ENCODE measurements at places on chromosomes 7 and 10.

DNA sequence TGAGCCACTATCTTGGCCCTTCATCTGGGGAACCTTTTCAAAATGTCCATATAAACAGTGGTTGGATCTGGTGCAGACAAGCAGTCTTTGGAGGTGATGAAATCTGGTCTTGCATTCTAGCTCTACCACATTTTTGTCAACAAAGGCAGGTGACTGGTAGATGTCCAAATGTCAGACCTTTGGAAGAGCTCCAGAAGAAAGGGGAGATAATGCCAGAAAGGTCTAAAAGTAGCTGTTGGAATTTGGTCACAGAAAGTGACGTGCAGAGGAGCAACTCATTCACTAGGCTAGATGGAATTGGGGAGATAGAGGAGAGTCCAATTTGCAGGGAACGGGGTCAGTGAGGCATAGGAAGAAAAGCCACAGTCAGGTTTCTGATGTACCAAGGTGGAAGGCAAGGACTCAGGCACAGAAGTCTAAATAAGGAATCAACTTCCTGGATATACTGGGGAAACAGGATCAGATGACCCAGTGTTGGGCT is 36.4 kb upstream of the WAC start:
- H3K4me3 ChIP-seq = no peak overlapping the region
- DNase-seq = no peak
- no peaks in the 10 kb centered on the region for H3K27me3 ChIP-seq
- no peaks in the 10 kb centered on the region for H3K4me1 ChIP-seq
- H3K36me3 ChIP-seq = no peaks in the 10 kb centered on the region
- no peak overlapping the region for H3K27ac ChIP-seq

DNA sequence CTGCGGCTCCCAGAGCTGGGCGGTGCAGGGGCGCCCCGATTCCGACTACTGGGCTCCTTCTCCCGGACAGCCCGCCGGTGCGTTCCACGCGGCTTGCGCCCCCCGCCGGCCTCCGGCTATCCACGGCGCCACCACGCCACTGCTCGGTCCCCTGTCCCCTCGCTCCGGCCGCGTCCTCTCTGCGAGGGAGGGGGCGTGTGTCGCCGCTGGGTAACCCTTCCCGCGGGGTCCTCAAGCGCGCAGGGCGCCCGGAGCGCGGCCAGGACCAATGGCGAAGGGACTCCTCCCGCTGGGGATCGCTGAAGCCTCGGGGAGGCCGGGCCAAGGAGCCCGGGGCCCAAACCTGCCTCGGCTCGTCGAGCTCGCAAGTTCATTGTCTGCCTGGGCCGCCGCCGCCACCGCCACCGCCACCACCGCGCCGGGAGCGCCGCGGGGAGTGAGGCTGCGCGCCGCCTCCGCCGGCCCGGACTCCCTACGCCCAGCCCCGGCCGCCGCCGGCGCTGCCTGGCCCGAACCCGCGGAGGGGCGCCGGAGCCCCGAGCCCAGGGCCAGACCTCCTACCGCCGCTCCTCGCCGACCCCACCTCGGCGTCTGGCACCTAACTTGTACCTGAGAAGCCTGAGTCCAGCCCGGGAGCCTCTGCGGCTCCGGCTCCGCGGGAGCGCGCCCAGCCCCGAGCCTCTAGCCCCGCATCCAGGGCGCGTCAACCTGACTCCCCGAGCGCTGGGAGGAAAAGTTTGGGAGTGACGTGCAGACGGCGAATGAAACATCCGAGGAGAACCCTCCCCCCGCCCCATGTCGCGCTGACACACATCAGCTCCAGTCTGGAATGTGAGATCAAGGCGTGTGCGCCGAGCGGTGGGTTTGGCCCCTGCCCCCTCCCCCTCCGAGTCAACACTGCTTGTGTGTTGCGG is at the start of gene CHST15:
Gene CHST15 (minus strand): TSS at position 739 of the 914 bp plus-strand sequence. CDS start 47,386 bp downstream, outside the sequence.
- H3K27me3 ChIP-seq = peaks cover 13% of the 10 kb centered on the region
- H3K36me3 ChIP-seq = peaks cover 3% of the 10 kb centered on the region
- DNase-seq = no peak

- H3K27me3 ChIP-seq = no peaks in the 10 kb centered on the region
- no peak overlapping the region for H3K27ac ChIP-seq
- DNase-seq = no peak
- H3K4me1 ChIP-seq = no peaks in the 10 kb centered on the region
- H3K36me3 ChIP-seq = no peaks in the 10 kb centered on the region
Measured at GRCh38 chr10:66862687-66863258, 63.1 kb upstream of the LRRTM3 start.

DNA sequence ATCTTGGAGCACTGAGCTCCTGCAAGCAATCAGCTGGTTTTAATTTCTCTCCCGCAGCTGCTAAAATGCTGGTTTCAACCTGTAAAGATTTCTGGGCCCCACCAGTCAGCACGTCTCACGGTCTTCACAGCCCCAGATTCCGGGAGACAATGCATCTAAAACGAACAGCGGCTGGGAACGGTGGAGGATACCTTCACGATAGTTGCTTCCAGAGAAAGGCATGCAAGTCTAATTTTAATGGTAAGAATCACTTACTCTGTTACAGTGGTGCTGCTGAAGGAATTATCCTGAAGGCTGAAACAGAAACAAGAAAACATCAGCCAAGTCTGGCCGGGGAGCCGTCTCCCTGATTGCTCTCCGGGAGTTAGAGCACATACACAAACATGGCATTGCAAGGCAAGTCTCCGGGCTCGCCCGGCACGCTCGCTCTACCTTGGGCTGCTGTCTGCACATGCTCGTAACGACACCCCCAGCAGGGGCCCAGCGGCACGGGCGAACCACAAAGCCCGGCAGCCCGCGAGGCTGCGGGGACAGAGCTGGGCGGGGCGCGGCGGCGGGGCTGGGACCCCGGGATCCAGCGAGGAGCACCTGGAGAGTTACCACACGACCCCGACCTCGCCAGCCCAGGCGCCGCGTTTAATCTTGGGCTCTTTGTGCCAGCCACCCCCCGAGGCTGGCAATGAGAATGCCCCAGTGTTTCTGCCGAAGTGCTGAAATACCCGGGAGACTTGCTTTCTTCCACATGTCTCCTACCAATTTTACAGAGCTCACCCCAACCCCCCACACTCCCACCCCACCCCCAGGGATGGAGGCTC is at the start of gene FAM13C:
Gene FAM13C (minus strand): TSS at position 406 of the 815 bp plus-strand sequence. CDS start 89 bp downstream, at position 317.
- peak within 1 kb of the TSS; percentile 84 for H3K27ac ChIP-seq
- peak; percentile 96 for DNase-seq
- no peaks in the 10 kb centered on the region for H3K27me3 ChIP-seq
- peaks cover 7% of the 10 kb centered on the region for H3K4me1 ChIP-seq
- no peaks in the 10 kb centered on the region for H3K36me3 ChIP-seq

DNA sequence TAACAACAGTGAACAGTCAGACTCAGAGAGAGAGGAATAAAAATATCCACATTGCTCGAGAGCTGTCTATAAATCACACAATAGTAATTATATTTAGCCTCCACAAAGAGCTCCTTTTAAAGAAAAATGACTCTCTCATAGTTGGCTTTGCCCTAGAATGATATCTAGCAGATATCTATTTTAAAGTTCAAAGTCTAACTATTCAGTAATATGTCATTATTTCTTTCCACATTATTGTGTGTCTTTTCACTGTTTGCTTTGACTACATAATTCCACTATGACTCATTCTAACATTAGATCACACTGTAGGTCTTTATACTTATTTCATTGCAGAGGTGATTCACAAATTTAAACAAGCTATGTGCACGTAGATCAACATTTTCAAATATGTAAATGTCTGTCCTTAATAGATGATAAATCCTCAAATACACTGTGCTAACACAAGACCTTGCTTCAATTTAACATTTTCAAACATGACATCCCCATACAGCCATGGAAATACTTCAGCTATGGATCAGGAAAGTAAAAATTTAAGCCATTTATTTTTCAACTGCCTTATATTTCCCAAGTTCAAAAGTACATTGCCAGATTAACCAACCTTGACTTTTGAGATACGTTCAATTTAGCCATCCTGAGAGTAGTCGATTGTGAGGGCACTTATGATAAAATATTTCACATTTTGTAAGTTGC is 99.9 kb upstream of the AKR1E2 start:
- no peak overlapping the region for H3K4me3 ChIP-seq
- H3K4me1 ChIP-seq = no peaks in the 10 kb centered on the region
- no peak overlapping the region for H3K27ac ChIP-seq
- no peaks in the 10 kb centered on the region for H3K27me3 ChIP-seq
- no peak for DNase-seq
- H3K36me3 ChIP-seq = no peaks in the 10 kb centered on the region

- no peaks in the 10 kb centered on the region for H3K27me3 ChIP-seq
- DNase-seq = no peak
Measured at GRCh38 chr10:84945791-84946190, 617.4 kb downstream of the CCSER2 start.

- DNase-seq = no peak
- H3K27ac ChIP-seq = no peak overlapping the region
- H3K4me3 ChIP-seq = no peak overlapping the region
- no peaks in the 10 kb centered on the region for H3K27me3 ChIP-seq
Measured at GRCh38 chr7:30082686-30083085, 52.1 kb upstream of the MTURN start.

GRCh38 chr7:151017953-151018420 is 6.3 kb downstream of the ATG9B start:
- H3K4me3 ChIP-seq = peak overlapping the region; percentile 31
- no peak overlapping the region for H3K27ac ChIP-seq
- peaks cover 3% of the 10 kb centered on the region for H3K36me3 ChIP-seq
- peak; percentile 45 for DNase-seq
- peaks cover 43% of the 10 kb centered on the region for H3K4me1 ChIP-seq
- peaks cover 33% of the 10 kb centered on the region for H3K27me3 ChIP-seq

DNA sequence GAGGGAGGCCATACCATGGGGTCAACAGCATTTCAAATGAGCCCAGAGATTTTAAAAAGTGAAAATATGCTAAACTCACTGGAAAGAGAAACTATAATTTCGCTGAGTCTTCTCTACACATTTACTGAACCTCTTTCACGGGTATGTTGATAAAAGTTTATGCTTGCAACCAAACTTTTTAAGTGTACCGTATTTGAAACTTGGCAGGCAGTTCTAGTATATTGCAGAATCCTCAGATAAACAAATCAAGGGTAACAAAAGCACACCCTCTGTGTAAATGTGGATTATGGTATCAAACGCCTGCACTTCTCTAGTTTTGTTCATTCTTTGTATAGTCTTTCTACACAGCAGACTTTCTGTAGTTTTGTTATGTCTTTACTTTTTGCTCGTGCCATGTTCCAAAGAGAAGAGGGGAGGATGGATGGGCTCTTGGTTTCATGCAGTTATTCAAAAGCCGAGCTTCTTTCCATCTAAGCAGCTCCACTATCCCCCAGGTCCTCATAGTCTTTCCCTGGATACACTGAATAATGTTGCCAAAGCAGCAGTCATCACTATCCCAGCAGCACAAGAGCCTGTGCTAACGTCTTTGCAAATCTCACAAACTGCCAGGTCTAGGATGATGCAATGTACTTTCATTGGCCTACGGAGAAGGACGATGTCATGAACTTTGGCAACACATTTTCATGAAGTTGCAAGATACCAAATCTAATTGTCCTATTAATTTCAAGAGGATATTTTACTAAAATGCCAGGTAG is 131.2 kb downstream of the MPP7 start:
- peak; percentile 18 for DNase-seq
- no peak overlapping the region for H3K27ac ChIP-seq
- no peaks in the 10 kb centered on the region for H3K36me3 ChIP-seq
- H3K4me1 ChIP-seq = no peaks in the 10 kb centered on the region

DNA sequence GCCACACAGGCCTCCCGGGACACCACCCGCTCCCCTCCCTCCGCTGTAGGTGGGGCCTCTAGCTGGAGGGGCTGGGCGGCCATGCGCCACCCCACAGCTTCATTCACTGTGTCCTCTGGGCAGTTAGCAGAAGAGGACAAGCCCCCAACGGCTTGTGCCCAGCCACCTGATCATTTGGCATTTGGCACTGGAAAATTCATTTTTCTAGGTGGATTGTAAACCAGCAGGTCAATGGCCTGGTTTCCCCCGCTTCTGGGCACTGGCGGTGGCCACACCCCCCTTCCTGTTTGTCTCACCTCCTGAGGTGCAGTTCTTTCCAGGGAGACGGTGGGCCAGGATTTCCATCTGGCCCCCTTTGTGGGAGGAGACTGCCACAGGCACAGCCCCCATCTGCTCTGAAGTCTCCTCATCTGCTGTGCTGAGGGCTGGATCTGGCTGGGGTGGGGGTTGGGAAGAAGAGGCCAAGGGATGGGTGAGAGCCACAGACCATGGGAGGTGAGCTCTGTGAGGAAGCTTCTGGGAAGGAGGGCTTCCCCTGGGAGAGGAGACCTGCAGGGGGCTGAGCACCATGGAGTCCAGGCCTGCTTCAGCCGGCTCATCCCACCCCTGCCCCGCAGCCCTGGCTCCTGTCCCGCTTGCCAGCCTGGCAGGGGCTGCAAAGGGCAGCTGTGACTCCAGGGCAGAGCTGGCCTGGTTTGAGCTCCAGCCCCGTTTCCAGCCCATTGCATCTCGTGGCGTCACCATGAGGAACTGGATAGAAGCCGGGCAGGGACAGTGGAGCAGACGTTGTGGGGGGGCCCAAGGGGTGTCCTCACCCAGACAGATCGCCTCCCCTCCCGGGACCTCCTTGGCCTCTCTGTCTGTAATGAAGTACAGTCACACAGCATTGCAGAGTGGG is 40.1 kb upstream of the SLC29A3 start:
- DNase-seq = no peak
- H3K4me3 ChIP-seq = no peak overlapping the region
- H3K27me3 ChIP-seq = no peaks in the 10 kb centered on the region
- H3K36me3 ChIP-seq = peaks cover 17% of the 10 kb centered on the region
- peaks cover 54% of the 10 kb centered on the region for H3K4me1 ChIP-seq

- peaks cover 3% of the 10 kb centered on the region for H3K36me3 ChIP-seq
- no peak overlapping the region for H3K27ac ChIP-seq
- H3K4me3 ChIP-seq = no peak overlapping the region
- H3K27me3 ChIP-seq = no peaks in the 10 kb centered on the region
- H3K4me1 ChIP-seq = no peaks in the 10 kb centered on the region
- DNase-seq = no peak
Measured at GRCh38 chr10:59135275-59135674, 41.2 kb upstream of the PHYHIPL start.

GRCh38 chr10:541750-542371 is 147.6 kb downstream of the DIP2C start:
- H3K27me3 ChIP-seq = no peaks in the 10 kb centered on the region
- no peak for DNase-seq
- peaks cover 2% of the 10 kb centered on the region for H3K36me3 ChIP-seq
- H3K27ac ChIP-seq = no peak overlapping the region

DNA sequence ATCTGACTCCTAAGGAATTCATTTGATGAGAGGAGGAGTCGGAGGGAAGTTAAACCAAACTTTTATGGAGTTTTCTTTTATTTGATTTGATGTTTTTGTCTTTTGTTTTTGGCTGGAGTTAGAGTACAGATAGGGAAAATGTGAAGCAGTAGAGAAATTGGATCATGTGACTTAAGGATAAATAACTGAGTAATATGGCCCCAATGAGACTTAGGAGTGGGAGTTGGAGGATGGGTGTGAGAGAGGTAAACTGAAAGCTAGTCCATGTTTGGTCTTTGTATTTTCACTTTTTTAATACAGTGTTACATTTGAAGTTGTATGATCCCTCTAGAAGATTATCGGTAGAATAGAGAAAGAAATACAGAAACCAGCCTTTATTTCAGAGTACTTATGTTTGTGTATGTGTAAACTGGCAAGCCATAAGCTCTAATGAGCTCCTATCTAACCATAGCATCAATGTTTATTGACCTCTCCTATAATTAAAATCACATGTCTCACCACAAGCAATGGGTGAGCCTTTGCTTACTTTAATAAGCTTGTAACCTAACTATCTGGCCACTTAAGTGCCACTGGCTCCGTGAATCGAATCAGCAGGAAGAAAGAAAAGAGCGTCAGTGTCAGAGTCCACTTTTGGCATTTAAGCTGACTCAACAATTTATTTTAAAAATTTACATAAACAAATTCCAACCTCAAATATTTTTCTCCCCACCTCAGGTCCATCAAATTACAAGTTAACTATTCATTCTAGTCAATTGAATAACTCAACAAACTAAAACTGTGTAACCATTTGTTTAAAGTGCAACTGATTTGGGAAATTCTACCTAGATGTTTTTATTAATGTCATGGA is 113.8 kb downstream of the EPDR1 start:
- no peak for DNase-seq
- no peaks in the 10 kb centered on the region for H3K36me3 ChIP-seq
- no peak overlapping the region for H3K4me3 ChIP-seq
- H3K27me3 ChIP-seq = no peaks in the 10 kb centered on the region
